Urothelium cell line (cell line): ENCODE measurements at places on chromosomes 13 and 19.

- peak; percentile 40 for DNase-seq
These were observed 19.8 kb upstream of the CEACAM4 start for GRCh38 chr19:41646589-41647204.

GRCh38 chr13:97429681-97430081 lies 4.3 kb upstream of the RAP2A start:
- DNase-seq, result no peak

DNA sequence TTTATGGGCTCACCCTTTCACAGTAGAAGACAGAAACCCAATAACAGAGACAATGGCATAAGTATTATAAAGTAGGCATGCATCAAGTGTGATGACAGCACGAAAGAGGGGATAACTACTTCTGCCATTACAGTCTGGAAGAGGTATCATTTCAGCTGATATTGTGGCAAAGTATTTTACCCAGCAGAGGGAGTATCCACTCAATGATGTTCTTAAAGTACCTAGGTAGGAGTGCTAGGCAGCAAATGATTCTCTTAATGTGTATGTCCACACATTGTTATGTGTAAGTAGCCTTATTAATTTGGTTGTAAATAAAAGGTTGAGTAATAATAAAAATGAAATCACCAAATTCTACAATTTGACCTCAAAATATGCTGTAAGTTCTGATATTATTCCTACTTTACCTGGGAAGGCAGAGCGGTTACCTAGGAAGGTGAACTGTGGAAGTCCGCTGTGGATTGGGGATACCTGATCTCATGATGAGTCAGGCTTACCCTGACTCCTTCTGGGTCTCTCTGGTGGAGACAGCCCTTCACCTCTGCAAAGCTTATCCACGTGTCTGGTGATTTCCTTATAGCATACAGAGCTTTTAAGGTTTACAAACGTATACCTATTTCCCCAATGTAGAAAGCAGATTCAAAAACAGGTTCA lies 4.1 kb upstream of the UBAC2 start:
- no peak for DNase-seq

GRCh38 chr19:27971071-27971470 lies 1241.9 kb downstream of the UQCRFS1 start:
- DNase-seq, result peak; percentile 93

DNA sequence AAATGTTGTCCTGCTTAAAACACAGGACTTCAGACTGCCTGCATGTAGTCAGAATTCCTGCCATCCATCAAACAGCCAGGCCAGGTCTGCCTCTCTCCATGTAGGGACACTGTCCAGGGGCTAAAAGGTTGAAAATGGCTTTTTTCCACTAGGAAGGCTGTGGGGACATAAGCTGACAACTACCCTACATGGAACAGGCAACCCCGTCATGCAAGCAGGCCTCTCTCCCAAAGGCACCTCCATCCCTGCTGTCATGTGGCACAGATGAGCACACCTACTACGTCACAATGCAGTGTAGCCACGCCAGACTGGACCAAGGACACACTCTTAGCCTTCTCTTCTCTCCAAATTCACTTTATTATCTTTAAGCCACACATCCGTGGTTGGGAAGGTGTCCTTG lies 40.8 kb downstream of the LATS2 start:
- no peak for DNase-seq

- DNase-seq, result no peak
These were observed 261.1 kb upstream of the RFC3 start for GRCh38 chr13:33556828-33557227.

- DNase-seq, result no peak
These were observed 3.9 kb upstream of the NUDT19 start for GRCh38 chr19:32687681-32688080.

GRCh38 chr13:86810361-86810760 lies 860.8 kb upstream of the SLITRK5 start:
- no peak for DNase-seq

GRCh38 chr19:408902-409515 lies at the start of gene C2CD4C:
C2CD4C (minus strand) TSS chr19:409147; CDS start chr19:408361, 786 bp downstream.
- peak; percentile 54 for DNase-seq

GRCh38 chr19:3227054-3227626 lies 2.7 kb downstream of the CELF5 start:
- no peak for DNase-seq

GRCh38 chr13:28705461-28706083 lies 13.2 kb downstream of the SLC46A3 start:
- DNase-seq, result no peak

GRCh38 chr19:17149393-17150135 lies 65.6 kb upstream of the USE1 start:
- DNase-seq, result no peak

DNA sequence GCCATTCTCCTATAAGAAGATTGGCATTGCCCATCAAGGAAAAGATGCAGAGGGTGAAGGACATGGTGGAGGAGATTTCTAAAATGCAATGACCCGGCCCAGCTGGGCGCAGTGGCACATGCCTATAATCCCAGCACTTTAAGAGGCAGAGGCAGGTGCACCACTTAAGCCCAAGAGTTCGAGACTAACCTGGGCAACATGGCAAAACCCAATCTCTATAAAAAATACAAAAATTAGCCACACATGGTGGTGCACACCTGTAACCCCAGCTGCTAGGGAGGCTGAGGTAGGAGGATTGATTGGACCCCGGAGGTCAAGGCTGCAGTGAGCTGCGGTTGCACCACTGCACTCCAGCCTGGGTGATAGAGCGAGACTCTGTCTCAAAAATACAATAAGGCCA lies 331.8 kb downstream of the FOXO1 start:
- no peak for DNase-seq

DNA sequence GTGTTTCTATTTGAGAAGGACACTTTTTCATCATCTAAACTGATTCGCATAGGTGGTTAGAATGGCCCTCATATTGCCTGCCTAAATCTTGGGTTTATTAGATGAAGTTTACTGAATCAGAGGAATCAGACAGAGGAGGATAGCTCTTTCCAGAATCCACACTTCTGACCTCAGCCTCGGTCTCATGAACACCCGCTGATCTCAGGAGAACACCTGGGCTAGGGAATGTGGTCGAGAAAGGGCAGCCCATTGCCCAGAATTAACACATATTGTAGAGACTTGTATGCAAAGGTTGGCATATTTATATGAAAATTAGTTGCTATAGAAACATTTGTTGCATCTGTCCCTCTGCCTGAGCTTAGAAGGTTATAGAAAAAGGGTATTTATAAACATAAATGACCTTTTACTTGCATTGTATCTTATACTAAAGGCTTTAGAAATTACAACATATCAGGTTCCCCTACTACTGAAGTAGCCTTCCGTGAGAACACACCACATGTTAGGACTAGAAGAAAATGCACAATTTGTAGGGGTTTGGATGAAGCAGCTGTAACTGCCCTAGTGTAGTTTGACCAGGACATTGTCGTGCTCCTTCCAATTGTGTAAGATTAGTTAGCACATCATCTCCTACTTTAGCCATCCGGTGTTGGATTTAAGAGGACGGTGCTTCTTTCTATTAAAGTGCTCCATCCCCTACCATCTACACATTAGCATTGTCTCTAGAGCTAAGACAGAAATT lies 103.8 kb downstream of the TNFRSF19 start:
- no peak for DNase-seq

GRCh38 chr19:21699197-21699596 lies 68.2 kb downstream of the ZNF100 start:
- DNase-seq, result no peak

DNA sequence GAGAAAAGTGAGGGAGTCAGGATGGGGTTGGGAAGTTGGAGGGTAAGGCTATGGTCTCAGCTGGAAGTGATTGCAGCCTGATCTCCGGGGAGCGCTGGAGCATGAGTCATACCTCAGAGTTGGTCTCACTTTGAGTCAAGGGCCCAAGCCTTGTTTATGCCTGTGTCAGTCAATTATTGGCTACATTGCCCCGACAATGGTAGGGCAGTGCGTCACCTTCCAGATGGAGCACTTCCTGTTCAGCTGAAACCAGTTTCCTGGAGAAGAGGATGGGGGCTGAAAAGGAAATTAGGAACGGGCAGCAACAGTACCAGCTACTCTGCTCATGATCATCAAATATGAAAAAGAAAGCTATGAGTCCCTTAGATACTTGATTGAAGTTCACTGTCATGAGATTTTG lies 60.4 kb downstream of the ADGRE1 start:
- peak; percentile 73 for DNase-seq

DNA sequence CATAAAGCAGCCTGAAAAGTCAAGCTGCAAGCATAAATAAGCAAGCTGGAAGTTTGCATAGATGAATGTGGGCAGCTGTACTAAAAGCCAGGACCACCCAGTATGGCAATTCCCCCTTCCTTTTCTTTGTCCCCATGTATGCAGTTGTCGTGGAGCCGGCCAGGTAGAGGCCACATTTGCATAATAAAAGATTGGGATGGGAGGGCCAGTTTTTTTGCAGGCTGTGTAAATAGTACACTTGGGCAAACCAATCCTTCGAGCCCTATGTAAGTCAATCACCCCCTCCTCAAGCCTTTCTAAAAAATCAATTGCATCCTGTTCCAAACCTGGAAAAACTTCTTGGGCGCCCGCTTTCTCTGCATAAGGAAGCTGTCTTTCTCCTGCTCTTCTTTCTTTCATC lies 13.1 kb upstream of the ZNF99 start:
- no peak for DNase-seq

- DNase-seq, result no peak
These were observed 73.2 kb upstream of the KLF5 start for GRCh38 chr13:72985610-72986009.

GRCh38 chr19:34523408-34523807 lies 41.9 kb downstream of the WTIP start:
- DNase-seq, result no peak
